ENCODE measurements at places on chromosomes 16 and 17.

DNA sequence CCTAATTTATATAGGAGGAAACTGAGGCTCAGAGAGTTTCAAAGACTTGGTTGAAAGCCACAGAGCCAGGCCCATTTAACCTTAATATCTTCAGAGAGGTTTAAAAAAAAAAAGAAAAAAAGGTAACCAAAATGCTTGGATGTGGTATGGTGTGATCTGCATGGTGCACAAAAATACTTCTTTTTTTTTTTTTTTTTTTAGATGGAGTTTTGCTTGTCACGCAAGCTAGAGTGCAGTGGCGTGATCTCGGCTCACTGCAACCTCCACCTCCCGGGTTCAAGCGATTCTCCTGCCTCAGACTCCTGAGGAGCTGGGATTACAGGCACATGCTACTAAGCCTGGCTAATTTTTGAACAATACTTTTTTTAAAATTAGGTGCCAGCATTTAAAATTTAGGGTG, 101.8 kb downstream of the XYLT1 start:
- DNase-seq, result no peak

DNA sequence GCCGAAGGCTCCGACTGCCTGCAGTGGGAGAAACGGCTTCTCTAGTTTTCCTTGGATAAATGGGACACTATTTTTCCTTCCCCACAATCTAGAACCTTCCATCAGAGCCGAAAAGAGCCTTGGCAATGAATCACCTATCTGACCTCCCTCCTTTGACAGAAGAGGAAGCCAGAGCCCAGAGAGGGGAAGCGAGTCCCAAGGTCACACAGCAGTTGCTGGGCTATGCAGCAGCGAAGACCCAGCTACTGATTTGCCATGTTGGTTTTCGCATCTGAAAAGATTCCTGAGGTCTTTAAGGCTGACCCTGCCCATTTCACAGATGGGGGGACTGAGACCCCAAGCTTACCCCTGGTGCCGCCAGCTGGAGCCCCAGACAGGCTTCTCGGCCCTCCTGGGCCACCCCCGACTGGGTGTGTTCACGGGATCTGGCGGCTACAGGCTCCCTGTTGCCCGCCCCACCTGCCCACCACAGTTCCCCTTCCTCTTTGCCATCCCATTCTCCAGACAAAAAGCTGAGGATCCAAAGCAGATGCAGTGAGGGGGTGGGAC, 45.9 kb downstream of the RAI1 start:
- no peak for DNase-seq

- peak; percentile 63 for DNase-seq
These were observed 22.1 kb downstream of the COX4I1 start for GRCh38 chr16:85821390-85822135.

- DNase-seq, result no peak
These were observed 1.4 kb upstream of the MAP1LC3B start for GRCh38 chr16:87390641-87391323.

GRCh38 chr17:1078831-1079561, 82.1 kb downstream of the TIMM22 start:
- DNase-seq, result no peak

DNA sequence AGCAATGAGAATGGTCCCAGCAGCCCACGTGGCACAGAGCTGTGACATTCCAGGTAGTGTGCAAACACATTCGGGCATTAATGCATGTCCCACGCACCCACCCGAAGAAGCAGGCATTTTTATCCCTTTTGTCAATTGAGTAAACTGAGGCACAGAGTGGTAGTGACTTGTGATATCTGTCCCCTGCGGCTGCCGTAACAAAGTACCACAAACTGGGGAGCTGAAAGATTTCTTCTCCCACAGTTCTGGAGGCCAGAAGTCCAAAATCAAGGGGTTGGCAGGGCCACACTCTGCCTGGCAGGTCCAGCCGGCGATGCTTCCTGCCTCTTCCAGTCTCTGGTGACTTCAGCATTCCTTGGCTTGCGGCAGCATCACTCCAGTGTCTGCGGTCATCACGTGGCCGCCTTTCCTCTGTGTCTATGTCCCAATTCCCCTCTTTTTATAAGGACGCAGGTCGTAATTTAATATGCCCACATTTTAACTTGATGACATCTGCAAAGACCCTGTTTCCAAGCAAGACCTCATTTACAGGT, 221.9 kb upstream of the GSE1 start:
- DNase-seq, result no peak

GRCh38 chr17:557371-557770, 157.3 kb downstream of the VPS53 start:
- DNase-seq, result no peak

- DNase-seq, result no peak
These were observed 414.1 kb upstream of the GOT2 start for GRCh38 chr16:59148056-59148768.

All from stimulated activated CD8-positive, alpha-beta memory T cell treated with anti-CD3 and anti-CD28 coated beads, Interleukin-7, amount 100 ng/mL, for 1 hour (primary cell).